ENCODE measurements at places on chromosomes 4 and X. TPM values are rescaled to one million over a fixed set of nuclear protein-coding genes. Genes with fewer than 3 reads are reported as not detected.

Gene HOPX
- not detected for total RNA-seq

Gene TRAM1L1
- 5.0 TPM for total RNA-seq

Gene TNIP3
- not detected for total RNA-seq

DNA sequence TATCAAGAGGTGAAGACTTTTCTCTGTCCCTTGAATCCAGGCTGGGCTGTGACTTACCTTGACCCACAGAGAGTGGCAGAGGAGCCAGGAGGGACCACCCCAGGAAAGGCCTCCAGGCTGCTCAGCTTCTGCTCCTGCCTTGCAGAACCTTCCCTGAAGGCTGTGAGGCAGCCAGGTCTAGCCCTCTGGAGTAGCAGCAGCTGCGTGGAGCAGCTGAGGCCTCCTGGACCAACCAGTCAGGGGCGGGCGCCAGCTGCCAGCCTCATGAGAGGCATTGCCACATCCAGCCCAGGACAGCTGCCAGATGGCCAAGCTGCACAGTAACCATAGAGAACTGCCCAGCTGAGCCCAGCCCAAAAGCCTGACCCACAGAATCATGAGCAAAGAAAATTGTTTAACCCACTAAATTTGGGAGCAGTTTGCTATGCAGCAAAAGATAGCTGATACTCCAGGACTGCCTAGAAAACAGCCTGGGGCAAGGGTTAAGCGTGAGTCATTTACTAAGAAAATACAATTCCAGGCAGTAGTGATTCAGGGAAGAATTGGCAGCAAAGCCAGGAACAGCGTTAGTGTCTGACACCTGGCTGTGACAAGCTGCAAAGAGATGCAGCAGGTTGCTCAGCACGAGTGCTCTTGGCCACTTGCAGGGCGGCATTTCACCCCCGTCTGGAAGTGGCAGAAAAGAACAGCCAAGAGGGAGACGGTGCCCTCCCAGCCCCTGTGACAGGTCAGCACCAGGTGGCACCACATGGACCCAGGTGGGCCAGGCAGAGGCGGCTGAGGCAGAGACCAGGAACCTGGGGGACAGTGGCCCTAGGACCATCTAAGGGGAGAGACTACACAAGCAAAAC is 14.7 kb upstream of the PDE6B start:
- no peak for DNase-seq

DNA sequence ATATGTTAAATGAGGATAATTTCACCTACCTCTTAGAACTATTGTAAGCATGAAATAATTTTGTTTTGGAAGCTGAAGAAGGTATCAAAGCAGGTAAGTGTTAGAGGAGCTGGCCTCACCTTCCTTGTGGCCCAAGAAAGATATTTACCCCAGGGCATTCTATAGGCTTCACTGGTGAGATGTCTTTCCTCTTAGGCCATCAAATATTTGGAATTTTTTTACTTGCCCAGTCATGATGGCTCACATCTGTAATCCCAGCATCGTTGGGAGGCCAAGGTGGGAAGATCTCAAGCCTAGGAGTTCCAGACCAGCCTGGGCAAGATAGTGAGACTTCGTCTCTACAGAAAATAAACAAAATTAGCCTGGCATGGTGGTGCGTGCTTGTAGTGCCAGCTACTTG is 6.1 kb upstream of the SMS start:
- no peak for DNase-seq

GRCh38 chr4:89539374-89539773 is 231.8 kb upstream of the GPRIN3 start:
- no peak for DNase-seq

- no peak for DNase-seq
Observed at GRCh38 chrX:44889824-44890223, 16.8 kb downstream of the KDM6A start.

- no peak for DNase-seq
Observed at GRCh38 chrX:136710325-136710951, 62.5 kb downstream of the CD40LG start.

DNA sequence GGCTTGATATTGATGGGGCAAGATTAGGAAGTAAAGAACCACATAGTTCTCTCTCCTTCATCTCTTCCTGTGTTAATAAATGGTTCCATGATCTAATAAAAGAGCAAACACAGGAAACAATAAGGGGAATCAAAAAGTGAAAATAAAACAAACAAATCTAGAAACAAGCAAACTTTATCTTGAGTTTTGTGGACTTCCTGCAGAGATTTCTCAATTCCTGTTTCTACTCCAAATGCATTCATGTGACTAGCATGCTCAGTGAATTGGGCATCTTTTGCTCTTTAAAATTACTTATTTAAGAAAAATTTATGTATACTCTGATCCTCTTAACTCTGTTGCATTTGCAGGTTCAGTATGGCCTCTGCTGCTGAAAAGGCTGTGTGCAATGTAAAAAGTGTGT is 682.0 kb downstream of the KCTD8 start:
- no peak for DNase-seq
